ENCODE measurements at places on chromosomes 2 and 18.

- no peak for DNase-seq
Measured at GRCh38 chr2:151670346-151670745, 63.9 kb downstream of the NEB start.

DNA sequence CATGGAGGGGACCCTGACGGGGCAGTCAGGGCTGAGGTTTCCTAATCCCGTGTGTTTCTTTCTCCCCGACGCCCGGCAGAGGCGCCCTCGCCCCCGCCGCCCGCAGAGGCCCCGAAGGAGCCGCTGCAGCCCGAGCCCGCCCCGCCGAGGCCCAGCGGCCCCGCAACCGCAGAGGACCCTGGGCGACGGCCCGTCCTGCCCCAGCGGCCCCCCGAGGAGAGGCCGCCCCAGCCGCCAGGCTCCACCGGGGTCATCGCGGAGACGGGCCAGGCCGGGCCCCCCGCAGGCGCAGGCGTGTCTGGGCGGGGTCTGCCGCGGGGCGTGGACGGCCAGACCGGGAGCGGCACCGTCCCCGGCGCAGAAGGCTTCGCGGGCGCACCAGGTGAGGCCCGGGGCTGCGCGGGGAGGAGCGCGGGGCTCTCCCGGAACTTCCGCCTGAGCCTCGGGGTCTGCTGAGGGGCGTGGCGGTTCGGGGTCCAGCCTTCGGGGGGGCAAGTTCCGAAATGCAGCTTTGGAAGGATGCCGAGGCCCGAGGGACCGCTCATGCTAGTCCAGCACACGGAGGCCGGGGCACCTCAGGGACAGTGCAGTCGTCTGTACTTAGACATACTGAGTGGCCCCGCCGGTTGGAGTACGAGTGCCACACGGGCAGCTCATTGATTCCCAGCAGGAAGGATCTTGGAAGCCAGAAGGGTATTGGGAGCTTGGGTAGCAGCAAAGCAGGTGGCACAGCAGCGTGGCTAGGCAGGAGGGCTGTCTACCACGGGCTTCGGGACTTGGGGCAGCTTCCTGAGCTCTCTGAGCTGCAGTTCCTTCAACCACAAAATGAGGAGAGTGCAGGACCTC, 60.1 kb downstream of the EMILIN2 start:
- DNase-seq = peak; percentile 28

DNA sequence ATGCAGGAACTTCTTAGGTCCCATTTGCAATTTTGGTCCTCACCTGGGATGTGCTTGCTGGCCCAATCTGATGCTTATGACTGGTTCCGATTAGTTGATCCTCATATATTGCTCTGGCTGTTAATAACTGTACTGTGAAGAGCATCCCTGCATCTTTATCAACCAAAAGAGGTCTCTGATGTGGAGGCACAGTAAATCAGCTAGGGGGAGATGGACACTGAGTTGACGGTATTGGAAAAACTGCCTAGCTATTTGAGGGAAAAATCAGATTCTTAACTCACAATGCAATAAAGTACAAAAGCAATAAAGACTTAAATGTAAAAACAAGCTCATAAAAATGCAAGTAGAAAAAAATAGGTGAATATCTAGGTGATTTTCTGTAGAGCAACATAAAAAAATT, 188.0 kb upstream of the TCF4 start:
- DNase-seq = no peak

- no peak for DNase-seq
Measured at GRCh38 chr2:74052732-74053710, 68.3 kb downstream of the TET3 start.

DNA sequence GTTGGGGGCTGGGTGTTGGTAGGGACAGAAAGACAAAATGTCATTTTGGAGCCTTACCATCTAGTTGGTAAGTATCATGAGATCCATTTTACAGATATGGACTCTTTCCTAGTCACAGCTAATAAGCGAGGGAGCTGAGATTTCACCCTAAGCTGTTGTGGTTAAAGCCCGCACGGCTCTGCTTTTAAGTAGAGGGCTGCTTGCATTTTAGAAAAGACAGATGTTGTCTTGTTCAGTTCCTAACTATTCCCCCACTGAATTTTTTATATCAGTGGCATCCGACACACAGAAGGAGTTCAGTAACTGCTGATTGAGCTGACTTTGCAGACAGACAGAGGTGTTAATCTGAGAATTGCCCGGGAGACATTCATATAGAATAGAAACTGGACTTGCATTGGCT, 3.7 kb downstream of the QPCT start:
- DNase-seq = no peak

- no peak for DNase-seq
Measured at GRCh38 chr18:45856531-45856930, 31.1 kb downstream of the SIGLEC15 start.

DNA sequence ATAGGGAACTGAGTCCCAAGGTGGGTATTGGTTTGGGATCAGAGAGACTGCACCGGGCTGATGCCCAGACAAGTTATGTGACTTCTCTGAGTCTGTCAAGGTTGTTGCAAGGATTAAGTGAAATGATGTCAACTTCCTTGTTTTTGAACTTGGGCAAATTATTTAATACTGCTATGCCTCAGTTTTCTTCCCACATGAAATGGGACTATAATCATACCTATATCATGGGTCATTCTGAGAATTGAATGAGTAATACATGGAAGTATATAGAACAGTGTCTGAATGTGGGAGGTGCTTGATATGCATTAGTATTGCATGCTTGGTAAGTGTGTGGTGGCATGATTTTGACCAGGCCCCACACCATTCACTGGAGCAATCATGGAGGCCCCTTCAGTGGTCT, 99.0 kb downstream of the PRKCE start:
- no peak for DNase-seq

DNA sequence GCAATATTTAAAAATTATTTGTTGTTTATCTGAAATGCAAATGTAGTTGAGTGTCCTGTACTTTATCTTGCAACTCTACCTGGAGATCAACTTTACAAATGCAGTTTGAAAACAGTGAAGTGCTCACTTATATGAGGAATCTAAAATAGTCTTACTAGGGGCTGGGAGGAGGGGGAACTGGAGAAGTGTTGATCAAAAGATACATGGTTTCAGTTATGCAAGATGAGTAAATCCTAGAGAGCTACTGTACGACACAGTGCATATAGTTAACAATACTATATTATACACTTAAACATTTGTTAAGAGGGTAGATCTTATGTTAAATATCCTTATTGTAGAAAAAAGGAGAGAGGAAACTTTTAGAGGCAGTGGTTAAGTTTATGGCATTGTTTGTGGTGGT, 241.9 kb downstream of the BCL11A start:
- DNase-seq = no peak

- DNase-seq = peak; percentile 18
Measured at GRCh38 chr2:68721482-68722101, 13.0 kb upstream of the ARHGAP25 start.

DNA sequence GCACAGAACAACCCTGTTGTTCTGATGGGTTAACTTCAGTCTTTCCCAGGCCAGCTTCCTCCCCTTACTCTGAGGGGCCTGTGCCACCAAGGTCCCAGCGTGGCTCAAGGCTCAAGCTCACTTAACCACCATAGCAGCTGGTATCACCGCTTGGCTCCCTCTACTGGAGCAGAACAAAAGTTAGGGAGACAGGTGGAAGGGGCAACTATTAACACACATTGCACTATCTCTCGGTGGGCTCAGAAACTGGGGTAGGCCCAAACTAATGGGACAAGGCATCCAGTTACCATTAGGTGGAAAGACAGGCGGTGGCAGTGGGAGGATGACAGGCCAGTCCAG, 88.7 kb upstream of the ATL2 start:
- DNase-seq = no peak
